Fibroblast of the aortic adventitia (primary cell): ENCODE measurements at places on chromosomes 5 and 9.

DNA sequence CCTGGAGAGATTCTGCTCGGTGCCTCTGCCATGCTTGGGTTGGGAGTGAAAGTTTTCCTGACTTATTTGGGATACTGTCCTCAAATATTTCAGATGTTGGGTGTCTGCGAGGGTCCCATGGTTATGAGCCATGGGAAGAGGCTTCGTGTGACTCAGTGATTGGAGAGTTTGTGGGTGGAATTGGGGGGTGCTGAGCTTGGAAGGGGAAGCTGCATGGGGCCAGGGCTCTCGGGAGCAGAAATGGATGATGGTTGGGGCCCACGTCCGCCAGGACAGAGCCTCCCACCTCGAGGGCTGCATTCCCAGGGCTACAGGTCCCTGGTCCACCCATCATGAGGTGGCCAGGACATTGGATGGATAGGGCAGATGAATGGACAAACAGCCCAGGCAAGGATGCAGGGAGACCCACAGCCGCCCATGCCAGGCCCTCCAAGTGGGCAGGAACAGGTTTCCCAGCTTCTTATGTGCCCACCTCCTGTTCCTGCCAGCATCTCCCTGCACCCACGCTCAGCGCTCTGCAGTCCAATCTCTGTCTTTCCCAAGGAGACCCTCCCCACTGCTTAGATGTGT is 5.5 kb downstream of the OBP2B start:
- no peak for DNase-seq

DNA sequence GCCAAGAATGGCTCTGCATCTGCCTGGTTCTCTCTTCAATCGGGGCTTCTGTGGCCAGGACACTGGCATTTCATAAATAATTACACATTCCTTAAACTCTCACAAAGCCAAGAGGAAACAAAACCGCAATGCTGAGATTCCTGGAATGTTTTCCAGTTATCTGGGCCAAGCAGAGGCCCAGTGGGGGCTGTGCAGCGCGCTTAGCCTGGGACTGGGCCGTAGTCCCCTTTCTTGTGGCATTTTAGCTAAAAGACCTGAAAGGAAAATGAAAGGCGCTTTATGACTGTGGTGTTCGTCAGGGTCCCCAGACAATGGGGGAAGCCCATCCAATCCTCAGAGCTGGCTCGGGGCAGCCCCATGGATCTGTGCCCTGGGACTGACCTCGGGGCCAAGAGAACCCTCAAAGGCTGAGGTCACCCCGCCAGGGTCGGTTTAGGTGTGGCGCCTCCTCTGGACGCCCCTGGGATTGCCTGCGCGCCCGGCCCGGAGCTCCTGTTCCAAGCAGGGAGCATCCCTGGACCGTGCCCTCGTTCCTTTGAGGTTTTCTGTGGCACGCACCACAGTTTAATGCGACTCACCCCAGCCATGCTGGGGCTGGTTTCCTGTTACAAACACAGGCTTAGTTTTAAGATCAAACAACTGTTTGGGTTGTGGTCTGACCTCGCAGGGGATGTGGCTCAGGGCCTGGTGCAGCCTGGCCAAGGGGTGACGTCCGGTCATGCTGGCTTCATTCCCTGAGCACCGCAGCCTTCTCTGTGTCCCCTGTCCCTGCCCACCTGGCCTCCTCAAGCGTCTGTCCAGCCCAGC is 51.5 kb upstream of the NKD2 start:
- DNase-seq = peak; percentile 95

- peak; percentile 99 for DNase-seq
These were observed 7.4 kb upstream of the SPDL1 start for GRCh38 chr5:169576181-169576598.

DNA sequence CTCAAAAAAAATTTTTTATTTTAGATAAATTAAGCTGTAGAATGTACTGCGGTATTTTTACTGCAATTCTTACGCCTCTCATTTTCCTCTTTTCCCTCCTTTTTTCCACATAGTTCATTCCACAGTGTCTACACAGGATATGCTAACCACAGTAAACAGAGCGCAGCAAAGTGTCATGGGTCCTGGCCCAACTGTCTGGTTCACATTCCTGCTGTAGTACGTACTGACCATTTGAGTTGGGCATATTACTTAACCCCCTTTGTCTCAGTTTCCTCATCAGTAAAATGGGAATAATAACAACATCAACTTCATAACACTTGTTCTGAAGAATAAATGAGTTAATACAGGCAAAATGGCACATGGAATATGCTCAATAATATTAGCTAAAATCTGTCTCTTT is 41.6 kb downstream of the SLC44A1 start:
- no peak for DNase-seq

DNA sequence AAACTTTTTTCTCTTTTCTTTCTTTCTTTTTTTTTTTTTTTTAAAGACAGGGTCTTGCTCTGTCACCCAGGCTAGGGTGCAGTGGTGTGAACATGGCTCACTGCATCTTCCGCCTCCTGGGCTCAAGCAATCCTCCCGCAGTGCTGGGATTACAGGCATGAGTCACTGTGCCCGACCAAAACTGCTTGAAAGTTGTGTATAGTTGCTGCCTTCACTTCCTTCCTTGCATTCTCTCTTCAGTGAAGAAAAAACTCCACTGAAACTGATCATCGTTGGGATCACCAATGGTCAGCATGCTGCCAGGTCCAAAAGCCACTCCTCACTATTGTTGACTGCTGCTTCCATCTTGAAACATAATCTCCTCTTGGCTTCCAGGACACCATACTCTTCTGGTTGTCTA is 66.6 kb upstream of the CTNNA1 start:
- no peak for DNase-seq

GRCh38 chr5:128498844-128499455 is 39.1 kb downstream of the FBN2 start:
- peak; percentile 85 for DNase-seq

GRCh38 chr9:19380826-19381075 is 715 bp upstream of the RPS6 start:
- DNase-seq = no peak

GRCh38 chr5:66144074-66144833 is at the start of gene SREK1:
TSS of gene SREK1 (plus strand) at chr5:66144300. CDS start at chr5:66144377, 77 bp downstream.
- DNase-seq = peak; percentile 92

GRCh38 chr9:27791311-27791710 is 218.0 kb upstream of the C9orf72 start:
- no peak for DNase-seq

- DNase-seq = peak; percentile 97
These were observed at the start of gene LMAN2 for GRCh38 chr5:177351392-177352329. TSS of gene LMAN2 (minus strand) at chr5:177351668. CDS start at chr5:177351647, 21 bp downstream.

- DNase-seq = no peak
These were observed 1571.5 kb upstream of the WWC1 start for GRCh38 chr5:166719991-166720390.

- no peak for DNase-seq
These were observed 171.7 kb downstream of the MACROH2A1 start for GRCh38 chr5:135227064-135228022.

GRCh38 chr5:80608731-80609130 is 38.7 kb upstream of the ANKRD34B start:
- DNase-seq = no peak

GRCh38 chr9:114108016-114108833 is 9.1 kb upstream of the KIF12 start:
- DNase-seq = peak; percentile 71
